CD8-positive, alpha-beta memory T cell (primary cell): ENCODE measurements at places on chromosomes 2 and 18. TPM values are rescaled to one million over a fixed set of nuclear protein-coding genes. Genes with fewer than 3 reads are reported as not detected.
A peak's percentile ranks its signal among the peaks of the same experiment; 100 is the strongest.

- H3K27me3 ChIP-seq = no peaks in the 10 kb centered on the region
- H3K4me1 ChIP-seq = no peaks in the 10 kb centered on the region
- DNase-seq = no peak
These were observed 42.4 kb upstream of the LIMS1 start for GRCh38 chr2:108491848-108492247.

DNA sequence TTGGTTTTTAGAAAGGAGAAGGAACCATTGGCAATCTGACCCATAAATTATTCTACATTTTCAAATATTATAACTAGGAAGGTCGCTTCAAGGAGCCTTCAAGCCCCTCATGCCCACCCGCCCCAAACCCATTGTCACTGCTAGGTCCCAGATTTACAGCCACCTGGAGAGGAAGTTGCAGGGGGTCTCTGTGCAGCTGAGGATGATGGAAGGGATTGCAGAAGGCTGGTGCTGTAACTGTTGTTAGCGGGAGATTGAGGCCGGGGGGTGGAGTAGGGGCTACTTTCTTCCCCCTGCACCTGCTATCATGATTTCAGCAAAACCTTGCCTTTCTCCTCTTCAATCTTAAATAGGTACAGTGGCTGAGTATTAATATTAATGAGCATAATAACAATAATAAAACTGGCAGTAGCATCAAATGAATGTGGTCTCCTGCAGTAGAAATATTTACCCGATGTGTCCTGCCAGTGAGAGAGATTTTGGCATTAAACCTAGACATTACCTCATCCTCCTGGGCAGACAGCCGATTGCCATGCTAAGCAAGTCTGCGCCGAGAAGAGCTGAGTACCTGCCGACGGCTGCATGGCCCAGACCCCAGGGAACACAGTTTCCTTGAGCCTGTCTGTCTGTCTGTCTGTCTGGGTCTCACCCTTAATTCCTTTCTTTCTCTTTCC, 225.4 kb downstream of the FAM210A start:
- DNase-seq = no peak
- no peaks in the 10 kb centered on the region for H3K36me3 ChIP-seq
- no peaks in the 10 kb centered on the region for H3K27me3 ChIP-seq
- H3K27ac ChIP-seq = no peak overlapping the region
- peaks cover 15% of the 10 kb centered on the region for H3K4me1 ChIP-seq

GRCh38 chr2:43224571-43225092, 1.8 kb downstream of the ZFP36L2 start:
- DNase-seq = peak; percentile 77
- H3K27ac ChIP-seq = peak overlapping the region; percentile 97
- H3K4me3 ChIP-seq = peak overlapping the region; percentile 99
- peaks cover 25% of the 10 kb centered on the region for H3K4me1 ChIP-seq
- no peaks in the 10 kb centered on the region for H3K27me3 ChIP-seq

DNA sequence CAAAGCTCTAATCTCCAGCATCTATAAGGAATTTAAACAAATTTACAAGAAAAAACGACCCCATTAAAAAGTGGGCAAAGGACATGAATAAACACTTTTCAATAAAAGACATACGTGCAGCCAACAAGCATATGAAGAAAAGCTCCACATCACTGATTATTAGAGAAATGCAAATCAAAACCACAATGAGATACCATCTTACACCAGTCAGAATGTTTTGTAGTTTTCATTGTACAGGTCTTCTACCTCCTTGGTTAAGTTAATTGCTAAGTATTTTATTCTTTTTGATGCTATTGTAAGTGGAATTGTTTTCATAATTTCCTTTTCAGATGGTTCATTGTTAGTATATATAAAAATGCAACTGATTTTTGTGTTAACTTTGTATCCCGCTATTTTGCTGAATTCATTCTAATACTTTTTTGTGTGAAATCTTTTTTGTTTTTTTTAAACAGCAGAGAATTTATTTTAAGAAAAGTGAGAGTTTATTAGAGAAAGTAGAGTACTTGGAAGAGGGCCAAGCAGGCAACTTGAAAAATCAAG, 40.7 kb downstream of the SLC39A10 start:
- H3K27ac ChIP-seq = no peak overlapping the region
- H3K27me3 ChIP-seq = no peaks in the 10 kb centered on the region
- no peaks in the 10 kb centered on the region for H3K4me1 ChIP-seq
- H3K4me3 ChIP-seq = no peak overlapping the region
- no peak for DNase-seq

- no peaks in the 10 kb centered on the region for H3K4me1 ChIP-seq
- H3K27me3 ChIP-seq = no peaks in the 10 kb centered on the region
- H3K36me3 ChIP-seq = no peaks in the 10 kb centered on the region
- DNase-seq = no peak
- H3K27ac ChIP-seq = no peak overlapping the region
These were observed 47.2 kb upstream of the DTNB start for GRCh38 chr2:25720575-25720974.

- H3K27ac ChIP-seq = no peak overlapping the region
- H3K27me3 ChIP-seq = no peaks in the 10 kb centered on the region
- H3K36me3 ChIP-seq = peaks cover 8% of the 10 kb centered on the region
- peaks cover 45% of the 10 kb centered on the region for H3K4me1 ChIP-seq
- H3K4me3 ChIP-seq = no peak overlapping the region
- DNase-seq = no peak
These were observed 63.2 kb downstream of the POLR1A start for GRCh38 chr2:86042256-86043168.

The PLB1 gene
- total RNA-seq = 0.39 TPM
